ENCODE measurements at places on chromosomes 7 and 10.

GRCh38 chr7:1931256-1931950 lies 261.3 kb downstream of the ELFN1 start:
- no peak for DNase-seq

- DNase-seq = no peak
Measured at GRCh38 chr7:54090652-54091213, 451.4 kb upstream of the VSTM2A start.

GRCh38 chr7:40192036-40192435 lies 57.2 kb downstream of the SUGCT start:
- DNase-seq = no peak

- DNase-seq = no peak
Measured at GRCh38 chr7:33754933-33755928, 150.1 kb upstream of the BMPER start.

GRCh38 chr7:115572111-115572510 lies 458.5 kb downstream of the TFEC start:
- DNase-seq = no peak

GRCh38 chr7:133436014-133436428 lies 183.1 kb downstream of the EXOC4 start:
- no peak for DNase-seq

DNA sequence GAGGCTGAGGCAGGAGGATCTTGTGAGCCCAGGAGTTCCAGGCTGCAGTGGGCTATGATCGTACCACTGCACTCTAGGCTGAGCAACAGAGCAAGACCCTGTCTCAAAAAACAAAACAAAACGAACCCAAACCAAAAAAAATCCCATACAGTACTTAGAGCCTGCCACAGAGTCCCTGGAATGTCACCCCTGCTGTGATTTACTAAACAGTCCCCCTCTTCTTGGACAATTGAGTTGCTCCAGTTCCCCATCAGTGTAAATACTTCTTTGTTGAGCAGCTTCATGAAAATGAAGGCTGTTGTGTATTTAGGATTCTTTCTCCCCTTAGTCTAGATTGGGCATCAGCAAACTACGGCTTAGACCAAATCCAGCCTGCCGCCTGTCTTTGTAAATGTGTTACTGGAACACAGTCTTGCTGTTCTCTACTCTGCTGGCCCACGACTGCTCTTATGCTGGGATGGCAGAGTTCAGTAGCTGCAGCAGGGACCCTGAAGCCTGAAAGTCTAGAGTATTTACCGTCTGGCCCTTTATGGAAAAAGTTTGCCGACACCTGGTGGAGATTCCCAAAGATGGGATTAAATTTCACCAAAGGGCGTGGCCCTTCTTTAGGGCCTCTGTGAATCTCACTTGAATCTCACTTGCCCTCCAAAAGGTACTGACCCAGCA lies 57.8 kb downstream of the PALD1 start:
- DNase-seq = no peak

GRCh38 chr7:95322854-95323253 lies 1.5 kb downstream of the PON1 start:
- no peak for DNase-seq

DNA sequence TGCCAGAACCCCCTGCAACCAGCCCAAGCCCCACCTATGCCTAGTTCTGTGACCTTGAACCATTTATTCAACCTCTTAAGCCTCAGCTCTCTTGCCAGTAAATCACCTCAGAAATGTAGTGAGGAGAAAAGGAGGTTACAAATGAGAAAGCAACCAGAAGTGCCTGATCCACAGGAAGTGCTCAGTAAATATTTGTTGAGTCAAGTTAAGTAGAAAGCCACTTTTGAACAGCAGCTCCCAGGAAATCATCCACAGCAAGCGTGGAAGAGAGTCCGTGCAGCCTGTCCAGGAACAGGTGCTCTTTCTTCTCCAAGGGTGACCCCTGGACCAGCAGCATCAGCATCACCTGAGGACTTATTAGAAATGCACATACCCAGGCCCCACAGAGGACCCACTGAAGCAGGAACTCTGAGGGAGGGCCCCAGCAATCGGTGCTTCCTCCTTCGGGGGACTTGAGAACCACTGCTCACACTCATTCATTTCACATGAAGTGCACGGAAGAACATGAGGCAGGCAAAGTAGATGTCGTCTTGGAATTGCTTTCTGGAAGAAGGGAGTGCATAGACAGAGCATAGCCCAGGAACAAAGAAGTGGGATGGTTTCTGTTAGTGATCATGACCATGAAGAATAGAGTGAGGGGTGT lies 6.3 kb upstream of the C10orf71 start:
- no peak for DNase-seq

- DNase-seq = no peak
Measured at GRCh38 chr7:113456533-113456932, 338.2 kb upstream of the SMIM30 start.

DNA sequence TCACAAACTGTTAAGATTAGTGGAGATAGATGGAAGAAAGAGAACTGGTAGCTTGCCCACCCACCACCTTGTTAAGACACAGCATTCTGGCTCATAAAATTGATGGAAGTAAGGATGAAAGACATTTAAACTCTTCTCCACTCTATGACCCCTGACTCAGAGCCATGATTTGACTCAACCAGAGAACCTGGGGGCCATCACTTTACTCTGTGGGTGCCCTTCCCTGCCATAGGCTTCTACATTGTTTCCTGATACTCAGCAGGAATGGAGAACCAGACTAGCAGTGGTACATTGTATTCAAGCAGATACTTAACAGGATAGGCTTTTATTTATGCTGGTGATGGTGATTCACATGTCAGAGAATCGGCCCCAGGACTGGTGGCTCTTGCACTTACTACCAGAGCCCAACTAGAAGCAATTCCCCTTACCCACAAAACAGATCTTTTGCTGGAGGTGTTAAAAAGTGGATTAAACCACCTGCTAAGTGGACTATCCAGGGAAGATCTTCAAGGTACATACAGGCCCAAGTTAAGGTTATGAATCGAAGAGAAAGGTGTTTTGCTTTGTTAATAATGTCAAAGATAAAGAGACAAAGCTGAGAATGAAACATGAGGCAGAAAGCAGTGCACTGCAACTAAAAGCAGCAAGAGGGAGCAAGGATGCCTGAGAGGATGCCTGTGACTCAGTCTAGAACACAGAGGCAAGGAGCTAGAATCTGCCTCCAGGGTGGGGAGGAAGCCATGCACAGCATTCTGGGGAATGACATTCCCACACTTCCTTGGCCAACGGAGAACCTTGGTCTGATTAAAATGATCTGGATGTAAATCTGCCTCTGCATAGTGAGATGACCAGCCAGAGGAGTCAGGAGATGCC lies 36.0 kb upstream of the GLI3 start:
- DNase-seq = no peak

GRCh38 chr10:15897287-15897686 lies 37.0 kb upstream of the MINDY3 start:
- DNase-seq = no peak

DNA sequence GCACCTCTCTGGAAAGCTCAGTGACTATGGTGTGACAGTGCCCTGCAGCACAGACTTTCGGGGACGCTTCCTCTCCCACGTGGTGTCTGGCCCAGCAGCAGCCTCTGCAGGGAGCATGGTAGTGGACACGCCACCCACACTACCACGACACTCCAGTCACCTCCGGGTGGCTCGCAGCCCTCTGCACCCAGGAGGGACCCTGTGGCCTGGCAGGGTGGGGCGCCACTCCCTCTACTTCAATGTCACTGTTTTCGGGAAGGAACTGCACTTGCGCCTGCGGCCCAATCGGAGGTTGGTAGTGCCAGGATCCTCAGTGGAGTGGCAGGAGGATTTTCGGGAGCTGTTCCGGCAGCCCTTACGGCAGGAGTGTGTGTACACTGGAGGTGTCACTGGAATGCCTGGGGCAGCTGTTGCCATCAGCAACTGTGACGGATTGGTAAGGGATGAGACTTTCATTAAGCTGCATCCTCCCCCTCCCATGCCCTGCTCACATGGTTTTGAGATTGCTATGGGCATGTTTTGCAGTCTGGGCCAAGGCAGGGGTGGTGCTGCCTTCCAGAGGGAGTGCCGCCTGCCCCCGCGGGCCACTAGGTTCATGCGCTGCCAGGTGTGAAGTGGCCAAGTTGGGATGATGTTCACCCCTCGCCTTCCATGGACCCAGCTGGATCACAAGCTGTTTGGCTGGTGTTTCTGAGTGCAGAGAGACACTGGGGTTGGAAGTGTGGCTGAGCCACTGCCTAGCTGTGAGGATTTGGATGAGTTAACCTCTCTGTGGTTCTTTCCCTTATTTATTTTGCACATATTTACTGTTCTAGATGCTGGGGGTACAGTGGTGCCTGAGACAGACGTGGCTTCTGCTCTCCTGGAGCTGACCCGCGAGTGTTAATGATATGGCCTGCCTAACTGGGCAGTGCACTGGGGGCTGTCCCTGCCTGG lies 2.5 kb downstream of the ADAMTS14 start:
- no peak for DNase-seq

DNA sequence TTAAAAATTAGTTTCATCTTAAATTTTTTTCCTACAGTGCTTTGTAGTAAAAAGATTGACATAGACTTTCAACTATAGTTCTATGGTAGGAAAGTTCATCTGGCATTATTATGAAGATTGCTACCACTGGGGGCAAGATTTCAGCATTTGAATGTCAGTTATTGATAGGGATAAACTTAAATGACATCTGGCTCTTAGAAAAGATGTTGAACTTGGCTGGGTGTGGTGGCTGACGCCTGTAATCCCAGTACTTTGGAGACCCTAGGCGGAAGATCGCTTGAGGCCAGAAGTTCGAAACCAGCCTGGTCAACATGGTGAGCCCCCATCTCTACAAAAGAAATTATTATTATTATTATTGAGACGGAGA lies 1.4 kb upstream of the TRA2A start:
- no peak for DNase-seq

GRCh38 chr10:3865565-3865964 lies 80.6 kb upstream of the KLF6 start:
- DNase-seq = no peak

- DNase-seq = no peak
Measured at GRCh38 chr10:103120977-103121735, 71.9 kb downstream of the NT5C2 start.

- DNase-seq = no peak
Measured at GRCh38 chr7:68446183-68446582, 1152.1 kb upstream of the AUTS2 start.

GRCh38 chr10:16952080-16952479 lies 134.9 kb upstream of the RSU1 start:
- DNase-seq = no peak

GRCh38 chr7:127726476-127726875 lies 74.5 kb downstream of the SND1 start:
- DNase-seq = no peak

Measured in activated T-cell treated with anti-CD3 and anti-CD28 coated beads, Interleukin-2, amount 50 U/mL, for 4 hours (primary cell).